ENCODE measurements at places on chromosomes 13 and 19. TPM values are rescaled to one million over a fixed set of nuclear protein-coding genes. Genes with fewer than 3 reads are reported as not detected.

URAD gene
- total RNA-seq, result not detected

LILRA1 gene
- total RNA-seq, result not detected

SPTBN4 gene
- total RNA-seq, result 0.77 TPM

RTBDN gene
- not detected for total RNA-seq

PGLYRP1 gene
- total RNA-seq, result not detected

TPTE2 gene
- total RNA-seq, result not detected

ZNF229 gene
- 8.6 TPM for total RNA-seq

DOHH gene
- 7.6 TPM for total RNA-seq

Data from regular cardiac myocyte (primary cell).